ENCODE measurements at places on chromosomes 12 and 14.

DNA sequence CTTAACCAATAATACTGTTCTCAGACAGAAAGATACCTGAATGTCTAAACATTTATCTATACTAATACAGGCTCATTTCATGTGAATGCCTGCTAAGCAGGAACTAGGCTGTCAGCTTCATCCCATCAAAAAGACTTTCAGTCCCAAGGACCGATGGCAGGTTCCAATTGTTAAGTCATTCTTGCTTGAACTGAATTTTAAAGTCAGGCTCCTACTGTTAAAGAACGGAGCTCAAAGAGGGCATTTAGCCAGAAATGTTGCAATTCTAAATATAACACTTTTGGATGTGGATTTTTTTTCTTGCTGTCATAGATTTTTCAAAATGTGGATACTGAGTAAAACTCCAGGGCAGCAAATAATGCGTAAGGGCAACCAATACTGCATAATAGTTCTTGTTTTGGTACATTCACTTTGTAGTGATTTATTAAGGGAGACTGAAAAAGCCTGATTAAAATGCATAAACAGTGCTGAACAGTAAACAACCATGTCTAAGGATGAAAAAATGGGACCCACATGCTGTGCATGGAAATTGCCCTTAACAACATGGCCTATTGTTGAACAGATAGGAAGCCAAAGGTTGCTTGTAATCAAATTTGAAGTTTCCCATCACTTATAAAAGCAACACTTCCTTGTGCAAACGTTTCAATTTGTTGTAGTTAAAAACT lies 38.6 kb upstream of the DBX2 start:
- DNase-seq = no peak

DNA sequence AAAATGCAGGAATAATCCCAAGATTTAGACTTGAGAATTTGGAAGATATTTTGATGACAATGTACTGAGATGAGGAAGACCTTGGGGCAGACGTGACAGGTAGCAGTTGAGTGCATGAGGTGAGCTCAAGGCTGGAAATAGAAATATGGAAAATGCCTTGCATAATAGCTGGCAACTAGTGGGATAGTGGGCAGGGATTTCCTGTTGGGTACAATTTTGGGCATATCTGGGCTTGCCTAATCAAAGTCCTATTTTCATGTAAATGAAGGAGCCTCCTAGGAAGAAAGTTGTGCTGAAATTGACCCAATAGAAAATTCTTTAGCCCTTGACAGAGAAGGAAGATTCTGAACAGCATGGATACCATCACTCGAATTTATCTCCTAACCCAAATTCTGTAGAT lies 6.4 kb upstream of the GLIPR1 start:
- no peak for DNase-seq

DNA sequence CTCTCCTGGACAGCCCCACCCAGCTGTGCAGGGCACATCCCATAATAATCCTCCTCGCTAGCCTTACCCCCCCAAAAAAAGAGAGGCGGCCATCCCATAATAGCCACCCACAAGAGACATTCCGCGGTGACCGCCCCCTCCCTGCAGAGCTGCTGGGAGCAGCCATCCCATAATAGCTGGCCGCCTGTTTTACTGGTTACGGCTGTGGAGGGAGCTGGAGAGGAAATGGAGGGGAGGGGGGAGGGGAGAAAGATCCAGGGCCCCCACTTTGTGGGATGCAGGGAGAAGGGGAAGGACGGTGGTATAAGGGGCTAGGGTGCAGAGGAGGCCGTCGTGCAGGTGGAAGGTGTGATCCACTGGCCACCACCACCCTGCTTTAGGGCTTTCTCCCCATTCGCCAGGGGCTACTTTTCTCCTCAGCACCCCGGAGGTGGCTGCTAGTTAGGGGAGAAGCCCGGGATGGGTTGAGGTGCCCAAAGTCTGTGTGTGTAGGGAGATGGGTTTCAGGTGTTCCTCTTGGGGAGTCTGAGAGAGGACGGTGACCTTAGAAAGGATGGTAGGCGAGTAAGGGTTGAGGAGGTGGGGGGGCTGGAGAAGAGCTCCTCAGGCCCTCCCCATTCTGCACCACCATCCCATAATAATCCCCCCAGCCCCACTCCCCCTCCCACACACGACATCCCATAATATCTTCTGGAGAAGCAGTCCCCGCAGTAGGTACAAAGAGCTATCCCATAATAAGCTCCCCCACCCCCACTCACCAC lies 6.0 kb upstream of the CHD4 start:
- DNase-seq = no peak

DNA sequence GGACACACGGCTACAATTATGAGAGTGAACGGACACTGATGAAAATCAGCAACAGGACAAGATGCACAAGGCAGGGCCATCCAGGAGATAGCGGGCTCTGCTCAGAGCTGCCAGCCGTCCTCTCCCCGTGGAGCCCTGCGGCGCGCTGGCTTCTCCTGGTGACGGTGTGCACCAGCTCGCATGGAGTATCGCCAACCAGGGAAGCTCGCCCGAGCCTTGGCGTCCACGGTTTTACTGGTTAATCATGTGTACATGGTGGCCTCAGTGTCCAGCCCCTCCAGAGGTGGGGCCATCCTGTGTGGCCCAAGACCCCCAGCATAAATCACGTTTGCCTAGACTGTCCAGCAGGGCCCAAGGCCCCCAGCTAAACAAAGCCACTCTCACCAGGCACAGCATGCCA lies 31.2 kb upstream of the DYNC1H1 start:
- DNase-seq = no peak

GRCh38 chr14:50475460-50475859 lies 56.9 kb downstream of the MAP4K5 start:
- no peak for DNase-seq

DNA sequence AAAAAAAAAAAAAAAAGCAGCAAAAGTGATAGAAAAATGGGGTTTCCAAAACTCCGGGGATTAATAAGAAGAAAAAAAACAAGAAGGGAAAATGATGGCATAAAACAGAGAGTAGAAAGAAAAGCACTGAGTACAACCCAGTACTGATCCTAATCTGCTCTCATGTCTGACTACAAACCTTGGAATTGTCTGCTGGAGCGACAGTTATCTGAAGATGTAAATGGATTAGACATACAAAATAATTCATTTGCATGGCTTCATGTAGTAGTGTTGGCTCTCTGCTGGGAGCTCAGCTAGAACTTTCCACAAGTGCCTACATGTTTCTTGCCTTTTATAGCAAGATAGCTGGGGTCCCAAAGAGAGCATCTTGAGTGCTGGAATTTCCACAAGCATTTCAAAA lies 34.2 kb downstream of the ZCRB1 start:
- no peak for DNase-seq

GRCh38 chr12:68034567-68034966 lies 45.3 kb downstream of the IFNG-AS1 start:
- no peak for DNase-seq

DNA sequence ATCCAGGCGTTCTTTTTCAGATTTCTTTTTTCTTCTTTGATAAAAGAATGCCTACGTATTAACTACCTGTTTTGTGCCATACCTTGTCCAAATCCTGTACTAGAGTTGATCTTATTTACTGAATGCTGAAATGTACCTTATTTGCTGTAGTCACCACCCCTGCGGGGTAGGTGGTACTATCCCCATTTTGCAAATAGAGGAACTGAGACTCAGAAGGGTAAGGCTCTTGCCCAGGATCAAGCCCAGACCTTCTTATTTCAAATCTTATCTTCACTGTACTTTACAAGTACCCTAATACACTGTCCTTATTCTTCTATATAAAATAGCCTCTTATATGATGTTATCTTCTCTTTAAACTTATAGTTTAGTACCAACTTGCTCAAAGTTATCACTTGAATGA lies 206.5 kb downstream of the SLC41A2 start:
- peak; percentile 38 for DNase-seq

GRCh38 chr12:80151131-80151530 lies 51.8 kb downstream of the OTOGL start:
- DNase-seq = no peak

DNA sequence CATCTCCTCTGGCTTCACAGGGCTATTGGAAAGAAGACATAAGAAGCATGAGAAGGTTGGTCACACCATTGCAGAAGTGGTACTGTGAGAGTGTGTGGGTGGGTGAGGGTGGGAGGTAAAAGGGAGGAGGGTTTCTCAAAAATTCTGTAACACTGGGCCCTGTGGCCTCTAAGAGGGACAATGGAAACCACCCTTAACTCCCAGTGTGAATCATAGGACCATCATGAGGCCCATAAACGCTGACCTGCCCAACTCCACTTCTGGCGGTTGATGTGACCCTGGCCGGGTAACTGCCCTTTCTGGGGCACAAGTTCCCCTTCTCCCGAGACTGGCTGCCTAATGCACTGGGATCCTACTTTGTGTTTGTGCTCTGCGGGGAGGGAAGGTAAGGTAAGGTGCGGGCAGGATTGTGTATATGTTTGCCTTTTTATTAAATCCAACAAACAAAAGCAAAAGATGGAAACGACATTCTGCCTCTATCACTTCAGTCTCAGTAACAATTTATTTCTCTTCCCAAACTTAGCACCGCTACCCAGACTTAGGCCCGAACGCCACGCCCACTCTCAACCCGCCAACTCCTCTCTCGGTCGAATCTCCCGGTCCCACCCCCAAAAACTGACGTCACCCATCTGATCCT lies 551 bp downstream of the METTL1 start:
- peak; percentile 90 for DNase-seq

GRCh38 chr14:23877538-23878180 lies 75.9 kb upstream of the DHRS4 start:
- DNase-seq = peak; percentile 39

DNA sequence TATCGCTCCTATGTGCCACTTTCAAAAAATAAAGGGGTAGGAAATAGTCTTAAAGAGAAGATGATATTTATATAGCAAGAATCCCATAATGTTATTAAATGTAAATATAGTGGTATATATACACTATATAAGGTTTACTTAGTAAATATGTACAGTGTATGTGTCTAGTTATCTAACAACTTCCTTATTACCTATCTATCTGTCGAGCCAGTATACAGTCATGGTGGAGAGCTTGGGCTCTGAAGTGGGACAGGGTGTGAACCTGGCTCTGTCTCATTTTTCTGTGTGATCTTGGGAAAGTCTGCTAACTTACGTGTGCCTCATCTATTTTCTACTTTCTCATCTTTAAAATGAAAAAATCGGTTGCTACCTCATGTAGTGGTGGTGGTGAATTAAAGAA lies 62.8 kb upstream of the SINHCAF start:
- no peak for DNase-seq

GRCh38 chr12:132366341-132366861 lies 37.0 kb upstream of the GALNT9 start:
- no peak for DNase-seq

DNA sequence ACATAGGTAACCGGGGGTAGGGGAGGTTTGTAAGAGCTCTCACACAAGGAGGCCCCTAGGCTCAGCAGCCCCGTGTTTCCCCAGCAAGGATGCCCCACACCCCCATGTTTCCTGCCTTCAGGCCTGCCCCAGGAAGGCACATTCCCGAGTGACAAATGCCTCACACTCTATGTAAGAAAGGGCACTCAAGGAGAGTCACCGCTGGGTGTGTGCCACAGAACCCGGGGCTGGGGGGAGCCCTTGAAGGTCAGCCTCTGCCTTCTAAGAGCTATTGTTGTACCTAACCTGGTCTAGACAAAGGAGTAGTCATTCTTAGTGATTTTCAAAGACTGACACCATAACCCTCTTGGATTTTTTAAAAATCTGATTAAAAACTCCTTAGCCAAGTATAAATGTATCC lies 333.6 kb downstream of the DPF3 start:
- no peak for DNase-seq

DNA sequence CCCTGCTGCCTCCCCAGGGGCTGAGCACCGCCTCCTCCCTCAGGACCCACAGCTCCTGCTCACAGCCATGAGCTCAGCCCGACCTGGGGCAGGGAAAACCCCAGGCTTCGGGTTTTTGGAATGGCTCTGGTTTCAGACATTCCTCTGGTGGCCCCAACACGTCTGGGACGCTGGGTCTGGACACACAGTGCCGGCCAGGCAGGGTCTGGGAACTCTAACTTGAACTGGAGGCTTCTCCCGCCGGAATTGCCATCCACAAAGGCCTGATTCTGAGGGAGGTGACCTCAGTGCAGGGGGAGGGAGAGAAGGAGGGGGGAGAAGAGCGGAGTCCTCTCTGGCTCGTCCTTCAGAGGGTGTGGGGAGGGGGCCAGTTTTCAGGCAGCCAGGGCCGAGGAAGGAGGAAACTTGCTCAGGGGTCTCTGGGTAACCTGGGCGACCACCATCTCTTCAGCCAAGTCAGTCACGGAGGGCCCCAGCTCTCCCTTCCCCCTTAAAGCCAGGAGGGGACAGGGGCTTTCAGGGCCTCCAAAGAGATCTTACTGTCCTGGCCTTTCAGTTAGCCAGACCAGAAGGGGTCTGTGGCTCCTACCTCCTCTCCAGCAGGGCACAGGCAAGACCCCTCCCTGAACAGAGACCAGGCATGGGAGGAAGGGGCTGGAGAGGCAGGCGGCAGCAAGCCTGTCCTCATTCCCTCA lies 19.4 kb downstream of the NCKAP5L start:
- no peak for DNase-seq

DNA sequence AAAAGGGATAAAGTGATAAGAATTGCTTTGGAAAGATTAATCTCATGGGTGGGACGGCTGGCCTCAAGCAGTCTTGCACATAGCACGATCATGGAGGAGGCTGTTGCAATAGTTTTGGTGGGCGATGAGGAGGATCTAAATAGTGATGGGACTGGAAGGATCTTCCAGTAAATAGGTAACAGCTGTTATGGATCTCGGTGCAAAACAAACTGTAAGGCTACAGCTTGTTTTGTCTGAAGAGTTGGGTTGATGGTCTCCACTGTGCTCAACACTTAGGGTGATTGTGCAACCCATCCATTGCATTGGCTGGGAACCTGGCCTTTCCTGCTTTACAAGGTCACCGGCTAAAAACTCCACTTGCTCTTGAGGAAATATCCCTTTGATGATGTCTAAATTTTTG lies 21.0 kb downstream of the IGF1 start:
- DNase-seq = no peak

DNA sequence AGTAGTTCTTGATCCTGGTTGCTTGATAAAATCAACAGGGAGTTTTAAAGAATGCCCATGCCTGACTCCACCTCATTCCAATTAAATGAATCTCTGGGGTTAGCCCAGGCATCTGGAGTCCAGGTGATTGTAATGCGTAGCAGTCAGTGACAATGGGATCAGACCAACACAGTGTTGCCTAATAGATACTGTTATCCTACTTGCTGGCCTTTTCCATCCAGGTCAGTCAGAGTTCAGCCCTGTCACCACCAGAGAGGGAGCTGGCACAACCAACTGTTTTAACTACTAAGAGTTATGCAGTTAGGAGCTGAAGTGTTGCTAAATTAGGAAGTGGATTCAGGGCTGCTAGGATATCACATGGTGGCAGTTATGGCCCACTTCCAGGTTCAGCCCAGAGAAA lies 107.1 kb downstream of the GPR135 start:
- DNase-seq = no peak

- DNase-seq = no peak
Observed at GRCh38 chr14:71482671-71483070, 449.6 kb upstream of the RGS6 start.

- DNase-seq = no peak
Observed at GRCh38 chr14:56358851-56359614, 220.6 kb upstream of the TMEM260 start.

- DNase-seq = no peak
Observed at GRCh38 chr14:22685467-22685866, 41.3 kb upstream of the OR6J1 start.

GRCh38 chr12:102197789-102198188 lies at the start of gene PMCH:
Gene PMCH, minus strand, starts transcription at chr12:102197833. Its CDS starts 63 bp downstream, at chr12:102197770.
- DNase-seq = peak; percentile 56
